Activated CD8-positive, alpha-beta T cell treated with anti-CD3 and anti-CD28 coated beads, Interleukin-2, amount 10 ng/mL, durations not matched to agents 7 days and 5 days (primary cell): ENCODE measurements at places on chromosomes 6 and 20.
A peak's percentile ranks its signal among the peaks of the same experiment; 100 is the strongest.

DNA sequence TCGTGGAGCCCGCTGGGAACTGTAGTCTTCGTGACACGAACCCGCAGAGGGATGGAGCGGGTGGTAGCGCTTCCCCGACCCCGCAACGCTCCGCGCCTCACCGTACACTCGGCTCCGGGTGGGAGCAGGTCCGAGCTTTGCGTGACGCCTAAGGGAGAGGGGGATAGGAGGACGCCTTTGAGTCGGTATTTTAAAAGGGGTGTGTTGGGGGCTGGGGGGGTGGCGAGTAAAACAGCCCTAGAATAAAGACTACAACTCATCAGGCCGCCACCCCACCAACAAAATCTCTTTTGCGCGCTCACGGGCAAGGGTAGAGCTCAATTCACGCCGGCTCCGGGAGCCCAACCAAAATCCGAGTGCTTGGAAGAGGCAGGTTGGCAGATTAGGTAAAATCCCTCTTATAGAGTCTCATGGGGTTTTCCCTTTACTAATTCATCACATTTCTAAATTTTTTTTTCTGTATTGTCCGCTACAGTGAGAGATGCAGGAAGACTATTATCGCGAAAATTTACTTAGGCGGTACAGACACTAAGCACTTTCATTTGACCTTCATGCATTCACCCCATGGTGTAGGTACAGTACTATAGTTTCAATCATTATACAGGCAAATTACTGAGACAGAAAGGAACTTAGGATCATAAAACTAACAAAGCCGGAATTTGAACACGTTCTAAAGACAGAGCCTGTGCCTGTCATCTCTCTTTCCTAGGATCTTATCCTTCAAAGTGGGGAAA is 706 bp upstream of the SNX14 start:
- peak overlapping the region; percentile 96 for H3K27ac ChIP-seq
- no peak for DNase-seq
- H3K4me1 ChIP-seq, result peaks cover 29% of the 10 kb centered on the region
- peak overlapping the region; percentile 93 for H3K4me3 ChIP-seq
- no peaks in the 10 kb centered on the region for H3K27me3 ChIP-seq
- H3K36me3 ChIP-seq, result peaks cover 37% of the 10 kb centered on the region

DNA sequence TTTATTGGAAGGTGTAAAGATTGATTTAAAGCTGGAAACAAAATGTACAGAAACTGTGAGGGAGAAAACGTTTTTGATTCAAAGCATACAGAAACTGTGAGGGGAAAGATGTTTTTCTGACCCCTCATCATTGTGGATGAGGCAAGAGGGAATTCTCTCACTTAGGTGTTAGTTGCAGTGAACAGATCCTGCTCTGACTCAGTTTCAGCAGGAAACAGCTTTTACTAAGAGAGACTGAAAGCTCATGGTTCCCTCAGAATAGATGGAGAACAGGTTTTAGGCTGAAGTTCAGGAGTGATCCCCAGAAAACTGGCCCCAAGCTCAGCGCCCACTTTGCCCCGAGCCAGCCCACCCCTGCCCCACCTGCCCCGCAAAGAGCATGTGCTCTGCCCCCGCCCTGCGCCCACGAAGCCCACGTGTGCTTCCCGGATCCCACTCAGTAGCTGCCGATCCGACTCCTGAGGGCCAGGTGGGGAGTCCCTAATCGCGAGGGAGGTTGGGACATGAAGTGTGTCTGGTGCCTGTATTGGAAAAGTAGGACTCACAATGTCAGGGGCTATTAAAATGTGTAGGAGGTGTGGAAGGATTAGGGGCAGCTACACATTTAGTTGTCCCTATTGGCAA is 41.2 kb downstream of the DUSP22 start:
- no peak overlapping the region for H3K27ac ChIP-seq
- H3K36me3 ChIP-seq, result no peaks in the 10 kb centered on the region
- DNase-seq, result no peak
- peaks cover 32% of the 10 kb centered on the region for H3K4me1 ChIP-seq

DNA sequence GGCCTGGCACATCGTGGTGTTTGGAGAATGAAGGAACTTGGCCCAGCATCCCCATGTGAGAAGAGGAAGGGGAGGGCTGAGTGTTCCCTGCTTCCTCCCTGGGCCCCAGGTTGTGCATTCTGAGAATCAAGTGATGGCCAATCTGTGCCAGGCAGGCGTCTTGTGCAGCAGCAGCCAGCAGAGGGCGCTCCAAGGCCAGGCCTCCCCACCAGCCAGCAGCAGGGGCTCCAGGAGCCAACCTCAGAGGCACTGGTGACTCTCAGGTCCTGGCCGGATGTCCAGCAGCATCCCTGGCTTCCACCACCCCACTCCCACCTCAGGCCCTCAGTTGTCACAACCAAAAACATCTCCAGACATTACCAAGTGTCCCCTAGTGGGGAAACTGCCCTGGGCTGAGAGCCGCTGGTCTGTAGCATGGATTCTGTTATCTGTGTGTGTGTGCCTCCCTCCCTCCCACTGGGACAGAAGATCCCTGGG is 192.0 kb downstream of the PREX1 start:
- DNase-seq, result peak; percentile 66
- H3K27ac ChIP-seq, result peak overlapping the region; percentile 71
- H3K36me3 ChIP-seq, result peaks cover 64% of the 10 kb centered on the region

GRCh38 chr6:84428300-84428907 is 201.0 kb upstream of the CEP162 start:
- peak; percentile 44 for DNase-seq
- H3K27ac ChIP-seq, result no peak overlapping the region
- peaks cover 4% of the 10 kb centered on the region for H3K27me3 ChIP-seq
- H3K4me1 ChIP-seq, result no peaks in the 10 kb centered on the region
- H3K36me3 ChIP-seq, result no peaks in the 10 kb centered on the region

- no peak overlapping the region for H3K4me3 ChIP-seq
- peaks cover 24% of the 10 kb centered on the region for H3K4me1 ChIP-seq
- no peak for DNase-seq
- H3K27me3 ChIP-seq, result no peaks in the 10 kb centered on the region
These were observed 217.5 kb downstream of the GJA1 start for GRCh38 chr6:121652726-121653623.

- no peaks in the 10 kb centered on the region for H3K36me3 ChIP-seq
- H3K4me3 ChIP-seq, result no peak overlapping the region
- no peak overlapping the region for H3K27ac ChIP-seq
- H3K27me3 ChIP-seq, result peaks cover 34% of the 10 kb centered on the region
- DNase-seq, result peak; percentile 48
These were observed 193.5 kb downstream of the UNC5CL start for GRCh38 chr6:40845553-40845952.

- H3K36me3 ChIP-seq, result no peaks in the 10 kb centered on the region
- no peaks in the 10 kb centered on the region for H3K4me1 ChIP-seq
- no peak overlapping the region for H3K27ac ChIP-seq
These were observed 573.1 kb upstream of the CHD6 start for GRCh38 chr20:42191140-42191860.

DNA sequence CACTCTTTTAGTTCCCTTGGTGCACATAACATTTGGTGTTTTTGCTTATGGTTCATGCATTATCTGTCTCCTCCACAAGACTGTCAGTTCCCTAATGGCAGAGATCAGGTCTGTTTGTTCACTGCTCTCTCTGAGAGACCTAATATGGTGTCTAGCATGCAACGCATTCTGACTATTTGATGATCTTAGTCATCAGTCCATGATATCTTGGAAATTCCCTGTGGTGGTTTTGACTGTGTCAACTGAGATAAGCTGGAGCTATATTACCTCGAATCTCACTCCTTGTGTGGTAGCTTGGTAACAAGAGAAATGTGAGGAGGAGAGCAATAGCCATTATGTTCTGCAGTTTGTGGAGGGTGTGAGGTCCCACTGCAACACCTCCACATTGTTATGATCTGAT is 229.8 kb downstream of the FRK start:
- no peaks in the 10 kb centered on the region for H3K27me3 ChIP-seq
- no peak for DNase-seq
- H3K4me1 ChIP-seq, result no peaks in the 10 kb centered on the region
- no peaks in the 10 kb centered on the region for H3K36me3 ChIP-seq
